ENCODE measurements at places on chromosomes 7 and 10. TPM values are rescaled to one million over a fixed set of nuclear protein-coding genes. Genes with fewer than 3 reads are reported as not detected.

Gene ALOX5
- total RNA-seq = 0.82 TPM

Gene CYP2C19
- 0.15 TPM for total RNA-seq

Gene SPDYE6
- not detected for total RNA-seq

Gene DNAJC2
- 56.1 TPM for total RNA-seq

Gene CALHM3
- total RNA-seq = not detected

Gene OLAH
- not detected for total RNA-seq

Gene LIPK
- not detected for total RNA-seq

GRCh38 chr7:81430761-81431160 lies 339.1 kb downstream of the HGF start:
- no peak for DNase-seq

GRCh38 chr7:46173476-46174195 lies 252.6 kb upstream of the IGFBP3 start:
- DNase-seq = no peak

- no peak for DNase-seq
These were observed 2.4 kb downstream of the EIF4H start for GRCh38 chr7:74176555-74176954.

- DNase-seq = no peak
These were observed 466.9 kb downstream of the KIF20B start for GRCh38 chr10:90168244-90168643.

DNA sequence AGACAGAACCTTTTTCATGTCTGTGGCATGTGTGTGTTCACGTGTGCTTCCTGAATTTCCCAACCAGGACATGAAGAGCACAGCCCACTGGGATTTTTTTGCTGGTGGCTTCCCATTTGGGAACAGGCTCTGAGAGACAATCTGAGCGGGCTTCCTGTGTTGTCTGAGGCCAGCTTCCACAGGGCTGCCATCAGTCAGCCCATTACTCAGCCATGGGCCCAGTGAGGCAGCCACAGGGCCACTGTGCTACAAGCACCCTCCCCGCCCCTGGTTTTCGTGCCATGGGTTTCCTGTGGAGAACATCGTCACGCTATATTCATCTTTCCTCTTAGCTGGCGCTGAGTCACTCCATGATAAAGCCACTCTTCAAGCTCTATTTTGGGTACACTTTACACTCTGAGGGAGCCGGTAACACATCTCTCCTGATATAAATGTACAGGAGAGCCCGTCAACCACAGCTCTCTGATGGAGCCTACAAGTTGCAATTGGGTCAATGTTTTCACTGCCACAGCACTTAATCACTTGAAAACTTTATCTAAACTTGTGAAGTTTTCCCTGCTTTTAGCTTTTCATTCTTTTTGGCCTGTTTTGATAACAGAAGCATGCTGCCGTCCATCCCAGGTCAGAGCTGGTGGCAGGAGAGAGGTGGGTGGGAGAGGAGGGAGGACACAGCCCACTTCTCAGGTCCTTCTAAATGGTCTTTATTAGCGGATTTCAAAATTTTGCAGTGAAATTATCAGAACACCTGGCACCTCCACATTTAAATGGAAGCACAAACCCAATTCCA lies 96.9 kb downstream of the HIPK2 start:
- peak; percentile 98 for DNase-seq

GRCh38 chr7:102981451-102981850 lies 68.7 kb downstream of the LRRC17 start:
- DNase-seq = no peak

DNA sequence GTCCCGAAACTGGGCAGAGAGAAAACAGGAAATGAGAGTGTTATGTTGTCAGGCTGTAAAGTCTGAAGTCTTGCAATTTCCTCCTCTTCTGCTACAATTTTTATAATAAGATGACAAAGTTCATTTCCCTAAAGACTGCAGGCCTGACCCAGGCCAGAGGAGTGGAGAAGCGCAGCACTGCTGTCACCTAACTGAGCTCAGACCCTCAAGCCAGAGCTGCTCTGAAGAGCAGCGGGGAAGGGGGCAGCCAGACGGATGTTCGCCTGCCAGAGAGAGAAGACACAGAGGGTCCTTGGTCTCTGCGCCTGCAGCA lies 12.6 kb upstream of the AOAH start:
- DNase-seq = no peak

DNA sequence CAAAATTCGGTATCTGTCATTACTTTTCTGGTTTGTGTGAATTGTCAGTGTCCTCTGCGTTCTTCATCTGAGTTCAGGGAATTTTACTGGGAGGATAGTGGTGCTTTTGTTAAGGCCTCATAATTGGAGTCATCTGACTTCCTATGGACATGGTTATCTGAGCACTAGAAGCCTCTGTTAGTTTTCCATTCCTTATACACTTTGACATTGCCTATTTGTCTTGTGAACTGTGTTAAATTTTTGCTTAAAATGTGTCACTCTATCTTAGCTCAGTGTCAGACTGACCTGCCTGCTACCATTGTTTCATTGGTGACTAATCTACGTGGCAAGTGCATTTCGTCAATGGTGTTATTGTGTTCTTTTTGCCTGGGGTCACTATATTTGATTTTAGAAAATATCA lies 253.3 kb downstream of the SEMA3A start:
- no peak for DNase-seq

- no peak for DNase-seq
These were observed 736 bp downstream of the SKIDA1 start for GRCh38 chr10:21524526-21525366.

GRCh38 chr7:83301416-83301815 lies 138.7 kb upstream of the PCLO start:
- DNase-seq = no peak

GRCh38 chr7:10315881-10316280 lies 657.8 kb upstream of the PHF14 start:
- no peak for DNase-seq

GRCh38 chr7:114932991-114933390 lies 11.1 kb downstream of the MDFIC start:
- no peak for DNase-seq

DNA sequence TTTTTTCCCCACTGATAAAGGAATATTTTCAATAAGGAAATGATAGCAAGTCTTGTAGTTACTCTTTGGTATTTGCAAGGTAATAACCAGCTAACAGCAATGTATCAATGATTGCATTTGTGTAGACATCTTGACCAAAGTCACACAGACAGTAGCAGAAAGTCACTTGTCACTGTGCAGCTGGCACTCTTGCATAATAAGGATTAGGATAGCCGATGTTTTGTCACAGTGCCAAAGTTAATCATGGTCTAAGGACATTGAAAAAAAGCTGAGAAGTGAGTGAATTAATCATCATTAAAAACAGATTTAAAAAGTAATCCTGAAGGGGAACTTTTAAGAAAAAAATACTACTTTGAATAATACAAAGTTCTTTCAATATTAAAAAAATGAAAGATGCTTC lies 834.3 kb upstream of the C7orf33 start:
- DNase-seq = no peak

DNA sequence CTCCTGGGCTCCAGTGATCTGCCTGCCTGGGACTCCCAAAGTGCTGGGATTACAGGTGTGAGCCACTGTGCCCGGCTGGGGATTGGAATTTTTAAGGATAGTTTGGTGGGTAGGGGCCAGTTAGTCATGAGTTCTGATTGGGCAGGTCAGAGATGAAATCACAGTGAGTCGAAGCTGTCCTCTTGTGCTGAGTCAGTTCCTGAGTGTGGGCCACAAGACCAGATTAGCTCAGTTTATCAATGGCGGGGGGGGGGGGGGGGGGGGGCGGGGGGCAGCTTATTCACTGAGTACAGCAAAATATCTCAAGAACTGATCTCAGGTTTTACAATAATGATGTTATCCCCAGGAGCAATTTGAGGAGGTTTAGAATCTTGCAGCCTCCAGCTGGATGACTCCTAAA lies 11.6 kb upstream of the ERCC6 start:
- DNase-seq = no peak

DNA sequence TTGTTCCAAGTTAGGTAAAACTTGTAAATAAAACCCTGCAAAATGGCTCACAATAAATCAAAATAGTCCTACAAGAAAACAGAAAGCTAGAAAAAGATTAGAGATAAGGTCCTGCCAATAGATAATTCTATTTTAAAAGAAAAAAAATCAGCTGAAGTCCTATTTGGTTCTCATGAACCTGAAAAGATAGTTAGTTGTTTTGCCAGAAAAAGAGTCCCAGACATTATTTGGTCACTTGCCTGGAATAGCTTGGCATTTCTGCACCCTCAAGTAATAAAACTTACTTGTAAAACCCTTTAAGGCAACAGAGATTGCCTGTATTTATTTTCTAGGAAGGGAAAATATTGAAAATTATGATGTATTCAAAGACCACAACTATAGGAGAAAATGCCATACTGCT lies 47.7 kb downstream of the LRRN3 start:
- no peak for DNase-seq

DNA sequence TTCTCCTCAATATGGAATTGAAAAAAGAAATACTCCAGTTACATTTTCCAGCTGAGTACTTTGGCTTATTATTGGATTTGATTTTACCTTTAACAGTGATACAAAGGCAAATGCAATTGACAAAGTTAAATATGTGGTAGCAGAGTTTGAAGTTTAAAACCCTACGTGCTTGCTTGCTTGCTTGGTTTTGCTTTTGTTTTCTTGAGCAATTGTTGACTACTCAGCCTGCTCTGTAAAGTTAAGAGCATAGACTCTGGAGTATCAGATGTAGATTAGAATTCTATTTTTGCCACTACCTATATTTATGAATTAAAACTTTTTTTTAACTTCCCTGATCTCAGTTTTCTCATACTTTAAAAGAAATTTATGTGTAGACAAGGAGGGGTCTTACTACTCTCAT lies 51.4 kb downstream of the PCDH15 start:
- DNase-seq = no peak

Data from Panc1 (cell line).